ENCODE measurements at places on chromosomes 2 and 18.
A peak's percentile ranks its signal among the peaks of the same experiment; 100 is the strongest.

- DNase-seq = no peak
Observed at GRCh38 chr2:26685341-26685740, 7.2 kb upstream of the KCNK3 start.

DNA sequence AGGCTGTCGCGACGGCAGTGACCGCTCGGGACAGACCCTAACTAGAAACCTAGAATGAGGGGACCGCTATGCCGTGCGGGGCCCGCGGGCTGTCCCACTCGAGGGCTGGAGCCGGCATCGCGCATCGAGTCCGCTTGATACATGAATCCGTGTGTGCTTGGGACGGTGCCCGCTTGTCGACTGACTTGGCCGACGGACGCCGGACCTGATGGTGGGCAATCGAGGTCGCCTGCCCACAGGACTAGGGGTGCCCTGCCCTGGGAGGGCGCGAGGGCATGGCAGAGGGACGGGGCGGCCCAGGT, 749 bp upstream of the PTMA start:
- DNase-seq = peak; percentile 87

GRCh38 chr18:50629148-50629631, 69.3 kb downstream of the MAPK4 start:
- no peak for DNase-seq

- no peak for DNase-seq
Observed at GRCh38 chr2:10283106-10284062, 19.3 kb upstream of the HPCAL1 start.

GRCh38 chr2:231191896-231192872, 6.2 kb upstream of the ARMC9 start:
- DNase-seq = no peak

- no peak for DNase-seq
Observed at GRCh38 chr2:55511508-55512124, 7.9 kb upstream of the CFAP36 start.

GRCh38 chr2:191202209-191202721, 42.9 kb upstream of the MYO1B start:
- no peak for DNase-seq

DNA sequence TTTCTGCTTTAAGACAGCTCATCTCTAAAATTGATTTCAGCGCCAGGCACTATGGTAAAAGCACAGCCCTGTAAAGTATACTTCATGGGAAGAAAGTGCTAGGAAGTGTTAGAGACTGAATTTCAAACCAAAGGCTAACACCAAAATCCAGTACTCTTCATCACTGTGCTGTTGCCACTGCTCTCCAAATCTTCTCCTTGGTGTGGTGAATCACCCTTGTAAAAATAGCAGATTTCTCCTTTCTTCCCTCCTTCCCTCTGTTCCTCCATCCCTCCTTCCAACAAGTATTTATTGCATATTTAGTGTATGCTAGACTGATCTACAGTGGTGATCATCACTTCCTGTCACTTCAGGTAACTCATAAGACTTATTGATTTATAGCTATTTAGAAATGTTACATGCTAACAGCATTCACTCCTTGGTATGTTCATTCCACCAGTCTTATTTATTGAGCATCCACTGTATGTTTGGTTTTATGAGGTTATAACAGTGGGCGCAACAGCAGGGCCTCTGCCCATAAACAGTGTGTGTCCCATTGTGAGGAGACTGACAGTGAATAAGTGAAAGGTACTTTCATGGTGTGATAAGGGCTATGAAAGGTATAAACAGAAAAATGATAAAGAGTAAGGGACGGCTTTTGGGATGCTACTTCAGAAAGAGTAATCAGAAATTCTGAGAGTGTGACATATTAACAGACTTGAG, 20.0 kb downstream of the KDM3A start:
- DNase-seq = no peak

DNA sequence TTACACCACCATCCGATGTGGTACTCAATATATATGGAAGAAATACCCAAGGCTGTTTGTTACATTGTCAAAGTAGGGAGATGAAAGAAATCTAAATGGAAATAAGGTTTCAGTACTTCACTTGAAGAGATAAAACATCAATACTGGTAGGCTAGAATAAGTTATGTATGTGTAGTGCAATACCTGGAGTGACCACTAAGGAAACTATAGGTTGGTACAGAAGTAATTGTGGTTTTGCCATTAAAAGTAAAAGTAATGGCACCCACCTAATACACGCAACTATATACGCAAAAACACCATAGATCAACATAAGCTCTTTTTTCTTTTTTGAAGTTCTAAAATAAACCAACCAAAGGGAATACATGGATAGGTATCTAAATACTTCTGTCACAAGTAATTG, 143.2 kb upstream of the KYNU start:
- DNase-seq = no peak

GRCh38 chr2:65358678-65359400, 73.6 kb downstream of the SPRED2 start:
- no peak for DNase-seq

GRCh38 chr18:56509656-56510055, 128.7 kb downstream of the TXNL1 start:
- no peak for DNase-seq

GRCh38 chr2:27264753-27265535, 2.1 kb upstream of the SLC30A3 start:
- DNase-seq = peak; percentile 79

- no peak for DNase-seq
Observed at GRCh38 chr2:60298006-60298696, 255.3 kb downstream of the BCL11A start.

Measured in activated CD8-positive, alpha-beta memory T cell treated with anti-CD3 and anti-CD28 coated beads, Interleukin-2, amount 50 U/mL, for 48 hours (primary cell).